Activated CD4-positive, alpha-beta T cell treated with anti-CD3 and anti-CD28 coated beads, Interleukin-10, Interleukin-2, amounts not matched to agents 100 ng/mL and 50 ng/mL, durations not matched to agents 16 hours and 8 hours (primary cell): ENCODE measurements at places on chromosomes 12 and 14.

GRCh38 chr12:69649529-69649928, 38.8 kb upstream of the LRRC10 start:
- DNase-seq: no peak

DNA sequence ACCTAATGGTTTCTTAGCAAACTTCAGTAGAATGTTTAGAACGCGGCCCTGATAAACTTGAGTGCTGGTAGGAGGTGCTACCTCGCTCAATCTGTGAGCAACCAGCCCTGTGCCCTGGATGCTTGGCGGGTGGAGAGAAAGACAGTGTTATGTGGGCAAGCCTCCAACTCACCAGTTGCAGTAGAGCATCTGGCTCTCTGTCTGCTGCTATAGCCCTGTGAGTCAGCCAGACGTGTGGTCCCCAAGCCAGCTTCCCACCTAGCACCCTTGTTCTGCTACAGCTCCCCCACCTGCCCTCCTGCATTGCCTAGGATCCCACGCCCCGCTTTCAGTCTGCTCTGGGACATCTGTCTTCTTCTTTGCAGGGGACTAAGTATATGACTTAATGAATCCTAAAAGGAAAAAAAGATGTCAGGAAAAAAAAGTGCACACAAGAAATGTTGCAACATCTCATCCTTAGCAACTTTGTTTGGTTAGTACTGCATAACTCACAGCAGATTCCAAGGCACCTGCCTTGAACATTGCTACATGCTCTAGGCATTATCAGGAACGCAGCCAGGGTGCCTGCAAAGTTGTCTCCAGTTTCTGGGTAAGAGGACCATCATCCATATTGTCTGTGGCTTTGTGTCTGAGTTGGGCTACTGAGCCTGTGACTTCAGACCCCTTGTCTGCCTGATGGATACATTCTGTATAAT, 13.6 kb downstream of the SNRNP35 start:
- no peak for DNase-seq

DNA sequence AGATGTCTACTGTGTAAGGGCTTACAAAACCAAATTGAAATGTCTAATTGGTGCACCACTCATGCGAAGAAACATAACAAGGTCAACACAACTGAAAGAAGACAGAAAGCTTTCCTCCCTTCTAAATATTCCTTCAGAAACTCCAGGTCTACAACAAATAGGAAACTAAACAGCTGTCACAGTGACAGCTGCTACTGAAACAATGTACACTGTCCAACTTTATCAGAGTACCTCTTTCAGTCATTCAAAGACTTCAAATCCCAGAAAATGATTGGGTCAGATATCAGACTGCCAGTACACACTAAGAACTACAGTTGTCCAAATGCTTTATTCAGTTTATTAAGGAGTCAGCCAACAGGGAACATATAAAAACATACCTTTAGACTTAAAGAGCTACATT, 35.2 kb downstream of the CEP128 start:
- DNase-seq: no peak

DNA sequence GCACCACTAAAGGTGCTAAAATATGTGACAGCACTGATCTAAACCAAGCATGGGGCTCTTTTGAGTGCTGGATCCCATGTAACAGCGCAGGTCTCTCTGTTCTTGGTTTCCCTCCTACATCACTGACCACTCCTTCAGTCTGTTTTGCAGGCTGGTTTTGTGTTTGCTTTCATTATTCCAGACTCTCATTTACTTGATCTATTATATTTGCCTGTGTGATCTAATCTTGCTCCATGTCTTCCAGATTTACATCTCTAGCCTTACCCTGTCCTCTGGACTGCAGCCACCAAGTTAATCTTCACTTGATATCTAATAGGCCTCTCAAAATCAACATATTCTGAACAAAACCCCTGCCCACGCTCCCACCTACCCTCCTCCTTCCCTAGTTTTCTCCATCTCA, 8.6 kb downstream of the GLIPR1 start:
- no peak for DNase-seq

DNA sequence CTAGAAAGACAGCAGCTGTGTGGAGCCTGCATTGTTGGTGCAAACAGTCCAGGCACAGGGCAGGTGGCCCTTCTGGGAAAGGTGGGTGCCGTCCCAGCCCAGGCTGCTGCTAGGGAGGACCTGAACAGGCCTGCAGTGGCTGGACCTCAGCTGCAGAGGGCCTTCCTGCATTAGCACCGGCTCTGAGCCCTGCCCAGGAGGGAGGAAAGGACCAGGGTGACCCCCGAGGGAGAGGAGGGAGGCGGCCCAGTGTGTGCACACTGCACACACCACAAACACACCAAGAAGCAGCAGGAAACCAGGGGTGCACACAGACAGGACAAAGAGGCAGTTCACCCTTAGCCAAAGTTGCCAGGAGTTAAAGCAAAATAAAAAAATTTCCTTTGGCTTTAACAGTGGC, 8.0 kb upstream of the PGAM5 start:
- DNase-seq: no peak

GRCh38 chr12:30166006-30166795, 382.5 kb upstream of the TMTC1 start:
- DNase-seq: no peak

DNA sequence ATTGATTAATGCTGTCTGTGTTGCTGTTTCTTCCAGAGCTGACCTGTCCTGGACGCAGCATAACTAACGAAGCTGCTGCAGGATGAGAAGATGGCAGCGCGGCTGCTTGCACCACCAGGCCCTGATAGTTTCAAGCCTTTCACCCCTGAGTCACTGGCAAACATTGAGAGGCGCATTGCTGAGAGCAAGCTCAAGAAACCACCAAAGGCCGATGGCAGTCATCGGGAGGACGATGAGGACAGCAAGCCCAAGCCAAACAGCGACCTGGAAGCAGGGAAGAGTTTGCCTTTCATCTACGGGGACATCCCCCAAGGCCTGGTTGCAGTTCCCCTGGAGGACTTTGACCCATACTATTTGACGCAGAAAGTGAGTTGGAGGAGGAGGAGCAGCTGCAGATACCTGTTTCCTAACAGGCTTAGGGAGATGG, 71.7 kb downstream of the SCN8A start:
- DNase-seq: no peak

DNA sequence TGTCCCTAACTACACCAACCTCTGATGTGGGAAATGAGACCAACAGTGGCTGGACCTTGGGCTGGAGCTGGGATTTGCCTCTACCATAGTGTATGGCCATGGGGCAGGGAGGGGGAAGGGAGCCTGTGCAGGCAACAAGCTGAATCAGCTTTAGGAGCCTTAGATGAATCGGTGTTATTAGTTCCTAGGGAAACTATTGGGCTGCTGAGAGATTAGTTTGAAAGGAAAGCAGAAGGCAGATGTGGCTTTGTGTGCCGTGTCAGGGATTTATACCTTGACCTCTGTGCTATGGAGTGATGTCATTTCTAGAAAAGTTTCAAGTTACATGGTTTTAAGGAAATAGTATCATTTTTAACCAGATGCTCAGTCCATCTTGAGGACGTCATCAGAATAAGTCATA, 19.5 kb upstream of the GAS2L3 start:
- DNase-seq: no peak

DNA sequence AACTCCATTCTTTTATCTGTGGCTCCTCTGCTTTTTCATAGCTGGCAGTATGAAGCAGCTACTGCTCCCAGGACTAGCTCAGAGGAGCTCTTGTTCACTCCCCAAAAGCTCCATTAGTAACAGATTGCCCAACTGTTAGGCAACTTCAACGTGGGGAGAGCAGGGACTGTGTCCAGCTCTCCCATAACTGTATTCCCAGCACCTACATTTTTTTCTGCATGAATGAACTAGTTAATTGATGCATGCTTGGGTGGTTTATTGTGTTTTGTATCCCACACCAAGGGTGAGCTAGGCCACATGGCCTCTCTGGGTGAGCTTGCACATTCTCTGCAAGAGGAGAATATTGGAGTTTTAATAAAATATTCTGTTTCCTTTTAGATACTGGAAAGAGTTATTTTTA, 15.2 kb downstream of the STON2 start:
- no peak for DNase-seq

DNA sequence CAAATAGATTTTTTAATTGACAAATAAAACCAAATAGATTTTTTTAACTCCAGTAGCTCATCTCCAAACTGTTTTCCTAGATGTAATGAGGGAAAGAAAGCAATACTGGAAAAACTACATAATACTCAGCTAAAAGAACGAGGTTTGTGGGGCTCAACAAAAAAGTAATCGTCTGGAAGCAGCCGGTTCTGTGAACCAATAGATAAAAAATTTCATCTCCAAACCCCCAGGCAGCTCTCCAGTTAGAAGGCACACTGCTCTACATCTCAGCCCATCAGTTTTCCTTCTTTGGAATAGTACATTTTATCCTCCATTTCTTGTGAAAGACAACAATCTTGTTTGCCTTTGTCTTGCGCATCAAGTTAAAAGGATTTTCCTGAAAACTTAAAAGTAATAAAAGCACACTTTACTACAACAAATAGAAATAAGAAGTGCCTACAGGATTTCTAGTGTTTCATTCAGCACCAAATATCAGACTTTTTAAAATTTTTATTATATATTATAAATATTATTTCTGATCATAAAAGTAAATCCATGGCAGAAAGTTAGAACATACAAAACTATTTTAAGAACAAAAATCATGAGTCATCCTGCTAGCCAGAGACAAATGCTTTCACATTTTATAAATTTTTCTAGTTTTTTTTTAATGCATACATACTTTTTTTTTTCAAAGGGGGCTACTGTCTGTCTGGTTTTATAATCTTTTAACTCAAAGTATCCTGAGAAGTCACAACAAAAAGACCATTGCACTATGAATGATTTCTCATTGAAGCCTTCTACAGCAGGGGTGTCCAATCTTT, 67.7 kb downstream of the EPS8 start:
- DNase-seq: no peak

DNA sequence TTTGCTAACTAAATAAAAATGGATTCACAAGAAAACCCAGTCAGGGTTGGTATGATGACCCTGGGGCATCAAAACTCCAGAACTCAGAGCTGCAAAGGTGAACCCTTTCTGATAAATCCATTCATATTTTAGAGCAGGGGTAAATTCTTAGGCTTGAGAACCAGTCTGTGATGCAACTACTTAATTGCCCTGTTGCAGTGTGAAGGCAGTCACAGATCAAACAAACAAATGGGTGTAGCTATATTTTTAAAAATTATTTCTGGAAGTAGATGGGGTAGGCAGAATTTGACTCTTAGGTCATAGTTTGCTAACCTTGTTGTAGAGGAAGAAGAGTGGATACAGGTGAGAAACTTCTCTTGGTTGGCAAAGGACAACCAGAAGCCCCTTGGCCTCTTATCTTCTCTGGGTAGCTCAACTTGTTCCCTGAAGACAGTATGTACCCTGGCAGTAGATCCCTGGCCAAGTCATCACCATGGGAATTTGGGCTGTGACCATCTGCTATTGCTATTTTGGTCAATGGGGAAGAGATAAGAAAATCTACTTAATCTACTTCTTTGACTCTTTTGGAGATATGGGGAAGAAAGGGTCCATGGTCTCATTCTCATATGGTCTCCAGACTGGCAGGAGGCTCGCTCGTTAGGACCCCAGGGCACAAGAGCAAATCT, 216.1 kb downstream of the PPM1H start:
- no peak for DNase-seq

DNA sequence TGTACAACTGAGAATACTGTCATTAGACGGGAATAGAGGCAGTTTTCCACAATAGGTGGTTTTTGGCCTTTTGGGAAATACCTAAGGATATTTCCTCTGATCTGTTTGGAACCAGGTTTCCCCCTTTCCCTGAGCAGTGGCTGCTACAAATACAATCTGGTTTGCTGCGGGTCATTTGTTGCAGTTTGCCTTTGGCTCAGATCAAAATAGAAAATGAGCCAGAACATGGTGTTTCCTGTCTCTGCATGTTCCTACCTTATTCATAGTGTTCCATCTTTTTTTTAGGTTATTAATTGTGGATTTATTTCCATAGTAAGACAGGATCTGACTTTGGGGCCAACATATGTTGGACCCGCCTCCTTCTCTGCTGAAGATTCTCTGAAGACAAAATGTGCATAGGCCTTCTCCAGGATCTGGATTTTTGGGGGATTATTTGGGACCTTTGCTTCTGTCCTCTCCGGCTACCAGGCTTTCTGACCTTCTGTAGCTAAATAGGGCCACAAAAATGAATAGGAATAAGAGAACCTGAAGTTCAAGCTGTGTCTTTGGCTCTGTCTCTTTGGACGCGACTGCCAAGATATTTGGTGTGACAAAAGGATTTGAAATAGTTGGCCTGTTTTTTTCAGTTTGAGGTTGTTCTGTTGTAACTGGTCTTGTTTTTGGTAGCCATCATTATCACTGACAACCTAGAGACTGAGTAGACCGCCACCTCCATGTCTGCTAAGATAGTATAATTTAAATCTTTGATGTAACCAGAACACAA, 146.9 kb downstream of the PRKCH start:
- no peak for DNase-seq

GRCh38 chr12:52494100-52494499, 1.0 kb upstream of the KRT6A start:
- DNase-seq: no peak

GRCh38 chr14:20327005-20327869, 5.8 kb downstream of the CCNB1IP1 start:
- peak; percentile 75 for DNase-seq

DNA sequence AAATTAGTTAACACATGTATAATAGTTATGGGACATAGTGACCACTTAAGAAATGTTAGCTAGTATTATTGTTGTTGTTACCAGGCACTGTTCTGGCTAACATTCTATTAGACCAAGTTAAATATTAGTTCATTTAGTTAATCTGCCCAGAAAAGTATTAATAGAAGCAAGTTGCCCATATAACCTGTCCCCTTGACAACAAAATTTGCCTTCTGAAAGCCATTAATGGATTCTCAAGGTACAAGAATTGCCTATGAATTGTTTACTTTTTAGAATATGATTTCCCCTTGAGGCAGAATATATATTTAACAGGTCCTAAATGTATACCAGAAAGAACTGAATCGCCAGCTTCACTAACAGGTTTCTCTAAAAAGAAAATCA, 167.3 kb upstream of the TMCC3 start:
- no peak for DNase-seq

GRCh38 chr12:42448841-42449240, 122.9 kb downstream of the PPHLN1 start:
- no peak for DNase-seq

DNA sequence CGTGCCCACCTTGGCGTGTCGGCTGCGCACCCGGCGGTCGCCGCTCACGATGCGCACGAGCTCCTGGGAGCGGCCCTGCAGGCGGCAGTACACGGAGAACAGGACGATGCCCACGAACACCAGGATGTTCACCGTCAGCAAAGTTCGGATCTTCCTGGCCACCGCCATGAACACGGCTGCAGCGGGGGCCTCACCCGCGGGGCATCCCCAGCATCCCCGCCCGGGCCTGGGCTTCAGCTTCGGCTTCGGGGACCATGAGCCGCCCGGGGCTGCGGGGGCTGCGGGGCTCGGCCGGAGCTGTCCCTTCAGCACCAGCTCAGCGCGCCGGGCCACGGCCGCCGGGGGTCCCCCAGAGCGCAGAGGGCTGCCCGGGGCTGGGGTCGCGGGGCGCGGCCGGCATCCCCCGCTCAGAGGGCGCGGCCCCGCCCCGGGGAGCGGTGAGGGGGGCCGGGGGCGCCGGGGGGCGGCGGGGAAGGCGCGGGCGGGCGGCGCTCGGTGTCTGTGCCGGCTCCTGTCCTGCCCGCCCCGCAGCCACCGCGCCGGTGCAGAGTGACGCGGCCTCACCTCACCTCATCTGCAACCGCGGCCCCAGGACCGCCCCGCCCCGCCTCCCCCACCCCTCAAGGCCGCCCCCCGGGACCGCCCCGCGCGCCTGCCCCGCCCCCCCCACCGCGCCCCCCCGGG, at the start of gene GALNT9:
Gene GALNT9 (minus strand): TSS at position 554 of the 684 bp plus-strand sequence. CDS start 386 bp downstream, at position 168.
- no peak for DNase-seq

- no peak for DNase-seq
These were observed 37.4 kb downstream of the CAMKK2 start for GRCh38 chr12:121259074-121259473.

- DNase-seq: no peak
These were observed 19.4 kb upstream of the EIF5 start for GRCh38 chr14:103314496-103315277.
